ENCODE measurements at places on chromosomes 2 and 18.
A peak's percentile ranks its signal among the peaks of the same experiment; 100 is the strongest.

- peak overlapping the region; percentile 28 for H3K4me3 ChIP-seq
- H3K36me3 ChIP-seq, result no peaks in the 10 kb centered on the region
- peaks cover 33% of the 10 kb centered on the region for H3K4me1 ChIP-seq
- H3K27ac ChIP-seq, result 0 out of 2 replicates have a peak overlapping the region, but pooled peaks have one; percentile 38
- no peaks in the 10 kb centered on the region for H3K27me3 ChIP-seq
Measured at GRCh38 chr18:58848685-58849084, 16.0 kb upstream of the ZNF532 start.

- no peaks in the 10 kb centered on the region for H3K4me1 ChIP-seq
- H3K27ac ChIP-seq, result no peak overlapping the region
- no peak for DNase-seq
Measured at GRCh38 chr2:38113051-38113450, 37.1 kb upstream of the CYP1B1 start.

DNA sequence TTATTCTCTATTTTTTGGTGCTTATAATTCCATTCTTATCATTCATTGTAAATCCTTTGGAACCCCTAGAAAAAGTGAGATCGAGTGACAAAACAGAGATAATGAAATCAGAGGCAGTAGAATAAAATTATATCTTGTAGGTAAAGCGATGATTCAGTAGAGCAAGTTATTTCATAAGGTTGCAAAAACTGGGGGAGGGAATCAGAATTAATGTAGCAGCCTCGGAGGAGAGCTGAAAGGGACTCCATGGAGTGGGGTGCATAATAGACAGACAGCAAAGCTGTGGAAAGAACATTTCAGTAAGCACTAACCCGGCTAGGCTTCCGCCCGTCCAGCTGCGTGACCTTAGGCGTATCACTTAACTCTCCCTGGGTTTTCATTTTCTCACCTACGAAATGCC is 289.7 kb downstream of the EN1 start:
- H3K36me3 ChIP-seq, result no peaks in the 10 kb centered on the region
- DNase-seq, result no peak
- H3K4me1 ChIP-seq, result no peaks in the 10 kb centered on the region

- no peak overlapping the region for H3K27ac ChIP-seq
- no peaks in the 10 kb centered on the region for H3K4me1 ChIP-seq
- H3K36me3 ChIP-seq, result no peaks in the 10 kb centered on the region
- H3K4me3 ChIP-seq, result no peak overlapping the region
Measured at GRCh38 chr18:79639072-79639829, 40.4 kb upstream of the CTDP1 start.

DNA sequence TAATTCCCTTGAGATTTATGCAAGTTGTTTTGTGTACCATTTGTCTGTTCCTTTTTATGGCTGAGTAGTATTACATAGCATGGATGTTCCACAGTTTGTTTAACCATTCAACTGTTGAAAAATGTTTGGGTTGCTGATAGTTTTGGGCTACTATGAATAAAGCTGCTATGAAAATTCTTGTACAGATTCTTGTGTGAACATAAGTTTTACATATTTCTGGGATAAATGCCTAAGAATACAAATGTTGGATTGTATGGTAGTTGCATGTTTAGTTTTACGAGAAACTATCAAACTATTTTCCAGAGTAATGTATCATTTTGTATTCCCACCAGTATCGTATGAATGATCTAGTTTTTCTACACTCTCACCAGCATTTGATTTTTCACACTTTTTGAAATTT is 407.3 kb downstream of the PLCL1 start:
- H3K27ac ChIP-seq, result no peak overlapping the region
- no peaks in the 10 kb centered on the region for H3K4me1 ChIP-seq
- H3K4me3 ChIP-seq, result no peak overlapping the region
- no peaks in the 10 kb centered on the region for H3K27me3 ChIP-seq
- no peak for DNase-seq

GRCh38 chr2:142306131-142306530 is 175.3 kb upstream of the LRP1B start:
- H3K36me3 ChIP-seq, result no peaks in the 10 kb centered on the region
- no peak overlapping the region for H3K4me3 ChIP-seq
- no peaks in the 10 kb centered on the region for H3K27me3 ChIP-seq
- no peak for DNase-seq
- no peaks in the 10 kb centered on the region for H3K4me1 ChIP-seq
- H3K27ac ChIP-seq, result no peak overlapping the region

GRCh38 chr2:112055730-112056625 is 909 bp downstream of the TMEM87B start:
- H3K27me3 ChIP-seq, result no peaks in the 10 kb centered on the region
- peak overlapping the region; percentile 90 for H3K27ac ChIP-seq
- no peaks in the 10 kb centered on the region for H3K36me3 ChIP-seq
- no peak for DNase-seq

DNA sequence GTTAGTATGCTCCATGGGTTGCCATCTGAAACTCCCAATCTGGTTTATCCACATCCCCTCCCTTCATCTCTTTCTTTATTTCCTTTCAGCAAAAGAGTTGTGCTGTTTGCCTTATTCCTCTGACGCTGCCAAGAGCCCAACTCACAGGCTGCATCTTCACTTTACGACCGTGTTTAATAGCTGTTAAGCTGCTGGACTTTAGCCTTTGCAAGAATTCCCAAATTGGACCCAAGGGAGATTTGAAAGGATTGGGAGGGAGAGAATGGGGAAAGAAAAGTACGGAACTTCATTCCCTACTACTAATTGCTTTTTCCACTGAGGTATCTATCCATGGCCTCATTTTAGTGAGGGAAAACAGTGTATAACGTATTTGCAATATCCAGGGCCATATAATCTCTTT is 263.4 kb upstream of the MEIS1 start:
- DNase-seq, result no peak
- H3K27me3 ChIP-seq, result no peaks in the 10 kb centered on the region
- H3K27ac ChIP-seq, result no peak overlapping the region
- H3K4me1 ChIP-seq, result no peaks in the 10 kb centered on the region

DNA sequence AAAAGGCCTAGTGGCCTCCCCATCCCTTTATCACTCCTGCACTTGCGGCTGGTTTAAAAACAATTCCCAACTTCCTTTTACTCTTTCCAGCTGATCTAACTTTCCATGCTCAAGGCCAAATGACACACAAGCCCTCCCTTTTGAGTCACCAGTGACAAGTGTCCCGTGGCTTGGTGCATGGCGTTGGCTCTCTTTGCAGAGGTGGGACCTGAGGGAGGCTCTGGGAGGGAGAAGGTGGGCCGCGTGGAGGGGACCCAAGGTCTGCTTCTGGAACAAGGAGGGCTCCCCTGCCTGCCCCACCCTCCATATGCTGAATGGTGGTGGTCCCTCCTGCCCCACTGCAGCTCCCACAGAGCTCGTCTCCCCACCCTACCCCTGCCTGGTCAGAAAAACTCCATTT is 30.8 kb upstream of the HPCAL1 start:
- no peak for DNase-seq
- H3K36me3 ChIP-seq, result no peaks in the 10 kb centered on the region
- H3K4me1 ChIP-seq, result 0 out of 2 replicates have a peak, but pooled peaks cover 2% of the 10 kb centered on the region
- H3K27ac ChIP-seq, result no peak overlapping the region

All from H1 (cell line).